Stimulated activated CD4-positive, alpha-beta T cell treated with anti-CD3 and anti-CD28 coated beads, Interleukin-2, amount 100 ng/mL, for 4 hours (primary cell): ENCODE measurements at places on chromosomes 3 and 15.

GRCh38 chr3:191628571-191628970 is 167.6 kb downstream of the PYDC2 start:
- DNase-seq: no peak

DNA sequence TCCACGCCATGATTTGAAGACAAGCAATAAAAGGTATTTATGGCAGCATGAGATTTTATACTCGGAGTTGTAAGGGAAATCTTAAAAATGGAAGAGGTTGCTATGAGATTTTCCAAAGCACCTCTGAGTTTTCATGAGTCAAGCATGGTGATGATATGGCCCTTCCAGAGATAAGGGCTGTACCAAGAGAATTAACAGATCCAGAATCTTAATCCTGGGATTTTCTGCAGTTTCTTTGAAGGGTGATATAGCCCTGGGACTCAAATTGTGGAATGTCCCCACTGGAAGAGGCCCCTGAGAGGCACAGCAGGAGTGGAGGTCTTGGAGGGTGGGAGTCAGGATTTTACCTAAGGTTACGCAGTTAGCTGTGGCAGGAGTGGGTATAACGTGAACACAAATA is 243.3 kb downstream of the ZNF621 start:
- no peak for DNase-seq

DNA sequence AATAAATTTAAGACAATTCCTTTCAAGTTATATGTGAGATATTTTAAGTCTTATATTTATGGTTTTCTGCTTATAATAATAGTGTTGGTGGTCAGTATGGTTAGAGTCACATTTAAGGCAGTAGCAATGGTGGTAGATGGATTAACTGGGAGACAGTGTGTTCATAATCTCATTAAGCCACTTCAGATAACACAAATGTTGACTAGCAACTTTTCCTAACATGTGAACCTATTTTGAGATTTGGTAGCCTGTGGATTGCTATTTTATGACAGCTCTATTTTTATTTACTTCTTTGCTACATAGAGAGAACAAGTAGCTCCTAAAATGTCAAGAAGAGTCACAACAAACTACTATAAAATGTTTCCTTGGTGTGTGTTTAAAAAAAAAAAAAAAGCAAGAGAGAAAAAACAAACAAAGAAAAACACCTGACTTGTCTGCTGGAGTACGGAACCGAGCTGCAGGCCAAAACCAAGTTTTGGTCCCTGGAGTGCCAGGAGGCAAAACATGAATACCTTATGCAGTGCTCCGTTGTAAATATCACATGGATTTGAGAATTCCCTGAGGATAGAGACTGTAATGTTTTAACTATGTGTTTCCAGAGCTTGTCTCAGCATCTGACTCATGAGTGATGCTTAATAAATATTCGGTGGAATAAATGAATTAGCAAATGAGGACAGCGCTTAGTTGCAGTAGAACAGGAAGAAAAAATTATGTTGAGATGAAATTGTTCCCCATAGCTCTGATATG is 457.1 kb upstream of the ROBO2 start:
- no peak for DNase-seq

- DNase-seq: no peak
Measured at GRCh38 chr3:15032650-15033049, 32.5 kb downstream of the MRPS25 start.

DNA sequence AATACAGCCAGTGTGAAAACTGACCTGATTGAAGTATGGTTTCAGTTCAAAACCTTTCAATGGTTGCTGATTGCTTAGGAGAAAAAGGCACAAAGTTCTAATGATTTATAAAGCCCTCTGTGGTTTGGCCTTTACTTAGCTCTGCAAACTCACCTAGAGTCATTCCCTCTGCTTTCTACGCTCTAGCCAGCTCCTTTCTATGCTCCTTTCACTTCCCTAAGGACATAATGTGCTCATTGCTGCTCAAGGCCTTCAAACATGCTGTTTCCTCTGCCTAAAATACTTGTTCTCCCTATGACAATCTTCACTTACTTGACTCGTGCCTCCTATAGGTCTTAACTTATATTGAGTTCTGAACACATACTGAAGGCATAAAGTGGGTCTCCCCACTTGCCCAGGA is 19.0 kb downstream of the RPL39L start:
- no peak for DNase-seq

- no peak for DNase-seq
Measured at GRCh38 chr3:63967675-63968611, 55.4 kb downstream of the PSMD6 start.

GRCh38 chr15:101578443-101578894 is 73.7 kb downstream of the TM2D3 start:
- DNase-seq: no peak

GRCh38 chr3:22399566-22399965 is 648.6 kb upstream of the ZNF385D start:
- DNase-seq: no peak

DNA sequence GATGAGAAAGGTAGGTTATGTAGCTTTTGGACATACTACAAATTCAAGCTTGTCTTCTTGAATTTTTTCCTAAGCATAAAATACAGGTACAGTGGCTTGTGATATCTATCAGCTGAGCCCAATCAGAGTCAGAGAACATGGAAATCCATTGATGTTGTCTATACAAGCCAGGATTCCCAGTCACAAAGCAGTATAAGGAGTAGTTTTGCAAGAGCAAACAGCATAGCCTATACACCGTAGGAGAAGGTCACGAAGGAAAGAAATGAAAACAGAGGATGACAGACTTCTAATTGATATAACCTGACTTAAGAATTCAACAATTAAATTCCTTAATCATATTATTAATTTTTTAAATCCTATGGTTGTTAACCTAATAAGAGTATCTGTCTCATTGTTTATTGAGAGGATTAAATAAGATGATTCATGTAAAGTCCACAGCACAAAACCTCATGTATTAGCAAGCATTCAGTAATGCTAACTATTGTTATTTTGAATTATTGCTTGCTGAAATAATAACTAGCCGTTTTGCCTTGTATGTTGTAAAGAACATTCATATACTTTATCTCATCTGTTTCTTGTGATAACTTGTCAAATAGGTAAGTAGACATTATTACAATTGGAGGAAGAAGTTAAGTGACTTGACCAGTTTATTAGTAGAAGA is 276.6 kb upstream of the ZPLD1 start:
- DNase-seq: no peak

GRCh38 chr3:49630784-49631183 is 43.4 kb upstream of the APEH start:
- DNase-seq: no peak

DNA sequence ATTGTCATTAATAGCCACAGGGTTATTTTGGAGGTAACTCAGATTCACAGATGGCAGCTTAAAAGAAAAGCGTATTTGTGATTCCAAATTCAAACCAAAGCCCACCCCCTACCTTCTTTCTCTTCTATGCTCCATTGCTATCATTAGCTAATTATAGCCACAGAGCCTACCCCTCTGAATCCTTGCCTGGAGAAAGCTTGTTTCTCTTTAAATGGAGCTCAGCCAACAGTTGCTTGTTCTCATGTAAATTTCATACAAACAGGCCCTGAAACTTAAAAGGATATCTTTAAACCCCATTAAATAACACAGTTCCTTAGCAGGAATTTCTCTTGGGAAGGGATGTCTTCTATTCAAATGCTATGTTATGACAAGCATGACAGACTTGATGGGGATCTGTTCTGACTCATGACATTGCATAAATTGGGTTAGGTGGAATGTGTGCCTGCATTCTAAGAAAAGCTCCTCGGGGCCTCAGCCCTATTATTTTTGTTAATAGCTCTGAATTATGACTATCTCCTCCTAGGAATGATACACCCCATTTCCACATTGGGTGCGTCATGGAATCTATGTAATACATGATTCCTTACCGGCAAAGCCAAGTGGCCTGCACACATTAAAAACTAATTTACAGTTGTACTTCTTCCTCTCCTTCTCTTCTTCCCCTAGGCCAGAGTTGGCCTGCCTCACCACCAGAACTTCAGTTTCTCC is 265.8 kb downstream of the TAFA4 start:
- no peak for DNase-seq

- no peak for DNase-seq
Measured at GRCh38 chr15:71242292-71242691, 127.0 kb downstream of the THSD4 start.

GRCh38 chr15:65310431-65311137 is 6.1 kb downstream of the RNU5B-1 start:
- no peak for DNase-seq

DNA sequence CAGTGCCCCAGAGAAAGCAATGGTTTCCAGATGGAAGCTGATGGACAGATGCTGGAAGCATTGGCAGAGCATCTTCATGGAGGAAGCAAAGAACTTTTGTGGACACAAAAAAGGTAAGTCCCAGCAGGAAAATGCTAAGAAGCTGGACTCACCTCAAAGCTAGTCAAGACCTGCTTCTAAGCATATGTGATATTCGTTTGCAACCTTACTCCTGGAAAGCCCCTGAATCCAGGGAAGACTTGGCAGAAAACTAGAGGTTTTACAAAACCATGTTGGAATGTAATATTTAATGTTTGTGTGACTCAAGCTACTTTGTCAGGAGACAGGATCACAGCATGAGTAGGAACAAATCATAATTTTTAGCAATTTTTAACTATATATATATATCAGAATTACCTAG is 288.2 kb downstream of the BCHE start:
- no peak for DNase-seq

DNA sequence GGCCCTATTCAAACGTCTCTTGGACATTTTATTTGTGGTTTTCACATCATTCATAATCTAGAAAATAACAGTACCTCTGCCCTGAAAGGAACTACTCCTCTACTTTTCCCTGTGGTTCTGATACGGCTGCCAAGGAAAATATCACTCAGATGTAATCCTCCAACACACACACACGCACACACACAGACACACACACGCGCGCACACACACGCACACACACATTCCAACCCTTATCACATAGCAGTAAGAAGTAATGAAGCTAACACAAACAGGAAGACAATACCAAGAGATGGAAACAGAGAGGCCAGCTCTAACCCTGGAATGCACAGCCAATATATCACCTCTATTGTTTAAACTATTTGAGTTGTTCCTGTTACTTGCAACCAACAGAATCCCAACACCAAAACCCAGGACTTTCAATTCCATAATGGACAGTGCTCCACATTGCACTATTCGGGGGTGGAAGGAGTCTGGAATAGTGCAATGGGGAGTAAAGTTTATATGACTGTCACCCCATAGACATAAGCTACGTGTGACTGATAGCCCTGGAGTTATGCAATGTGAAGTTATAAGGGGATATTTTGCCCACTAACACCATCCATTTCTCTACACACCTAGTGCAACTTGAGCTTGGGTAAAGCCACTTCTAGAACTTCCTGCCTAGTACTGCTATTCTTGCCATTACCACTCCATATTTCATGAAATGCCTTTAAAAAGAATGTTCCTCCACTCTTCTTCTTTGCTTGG is 71.3 kb upstream of the FNDC3B start:
- DNase-seq: no peak

DNA sequence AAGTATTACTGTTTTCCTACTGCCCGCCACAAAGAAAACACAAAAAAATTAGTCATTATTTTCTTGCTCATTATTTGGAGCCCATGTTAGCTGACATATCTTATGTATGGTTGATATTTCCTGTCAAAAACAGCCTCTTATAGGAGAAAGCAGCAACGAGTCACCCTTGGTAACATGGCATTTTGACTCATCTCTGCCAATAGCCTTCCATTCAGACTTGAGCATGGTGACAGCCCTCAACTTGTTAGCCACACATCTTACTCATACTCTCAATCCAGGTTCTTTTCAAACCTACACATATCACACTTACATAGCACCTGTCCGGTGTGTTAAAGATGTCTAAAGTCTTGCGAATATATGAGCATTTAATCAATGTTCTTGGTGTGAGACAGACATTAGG is 109.4 kb upstream of the SAMMSON start:
- DNase-seq: no peak

DNA sequence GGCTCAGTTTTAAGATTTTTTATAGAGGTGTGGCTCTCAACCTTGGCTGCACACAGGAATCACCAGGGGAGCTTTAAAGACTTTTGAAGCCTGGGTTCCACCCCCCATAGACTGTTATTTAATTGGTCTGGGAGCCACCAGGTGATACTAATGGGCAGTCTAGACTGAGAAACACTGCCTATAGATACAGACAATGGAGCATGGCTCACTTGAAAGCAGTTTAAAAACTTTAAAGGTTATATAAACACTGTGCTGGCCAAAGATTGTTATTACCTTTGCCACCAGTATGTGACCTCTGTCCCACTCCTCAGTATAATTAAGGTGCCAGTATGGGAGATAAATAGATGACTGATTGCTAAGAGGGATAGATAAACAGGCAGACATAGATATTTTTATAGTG is 3.8 kb downstream of the GOLIM4 start:
- DNase-seq: no peak

DNA sequence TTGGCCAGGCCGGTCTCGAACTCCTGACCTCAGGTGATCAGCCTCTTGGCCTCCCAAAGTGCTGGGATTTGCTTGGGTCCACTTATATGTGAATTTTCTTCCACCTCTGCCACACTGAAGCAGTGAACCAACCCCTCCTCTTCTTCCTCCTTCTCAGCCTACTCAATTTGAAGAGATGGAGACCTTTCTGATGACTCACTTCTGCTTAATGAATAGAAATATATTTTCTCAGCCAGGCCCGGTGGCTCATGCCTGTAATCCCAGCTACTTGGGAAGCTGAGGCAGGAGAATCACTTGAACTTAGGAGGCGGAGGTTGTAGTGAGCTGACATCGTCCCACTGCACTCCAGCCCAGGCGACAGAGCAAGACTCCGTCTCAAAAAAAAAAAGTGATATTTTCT is 46.8 kb upstream of the GATM start:
- no peak for DNase-seq

DNA sequence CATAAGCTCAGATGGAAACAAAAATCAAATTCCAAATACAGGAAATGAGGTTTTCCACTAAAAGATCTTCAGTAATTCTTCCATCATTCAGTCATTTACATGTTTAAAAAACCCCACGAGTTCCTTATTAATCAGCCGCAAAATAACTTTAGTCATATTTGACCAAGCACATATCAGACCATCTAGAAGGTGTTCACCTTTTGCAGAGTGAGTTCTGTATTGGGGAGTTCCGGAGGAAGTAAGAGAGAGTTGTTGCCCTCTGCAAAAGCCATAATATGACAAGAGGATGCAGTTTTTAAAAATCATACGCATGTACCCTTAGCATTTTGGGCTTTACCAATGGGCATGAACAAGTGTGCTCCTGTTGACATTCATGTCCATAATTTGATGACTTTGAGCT is 61.6 kb downstream of the CCR1 start:
- no peak for DNase-seq

DNA sequence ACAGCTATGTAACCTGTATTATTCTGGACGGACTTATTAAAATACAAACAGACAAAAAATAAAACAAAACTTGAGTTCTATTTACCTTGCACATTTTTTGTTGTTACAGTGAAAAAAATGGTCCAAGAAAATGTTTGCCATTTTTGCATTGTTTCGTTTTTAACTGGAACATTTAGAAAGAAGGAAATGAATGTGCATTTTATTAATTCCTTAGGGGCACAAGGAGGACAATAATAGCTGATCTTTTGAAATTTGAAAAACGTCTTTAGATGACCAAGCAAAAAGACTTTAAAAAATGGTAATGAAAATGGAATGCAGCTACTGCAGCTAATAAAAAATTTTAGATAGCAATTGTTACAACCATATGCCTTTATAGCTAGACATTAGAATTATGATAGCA is 17.1 kb downstream of the LMOD3 start:
- no peak for DNase-seq

- peak; percentile 78 for DNase-seq
Measured at GRCh38 chr3:129249284-129250065, at the start of gene COPG1. Gene COPG1, plus strand, starts transcription at chr3:129249606. Its CDS starts 104 bp downstream, at chr3:129249710.

- DNase-seq: no peak
Measured at GRCh38 chr3:196634829-196635228, 4.7 kb upstream of the NRROS start.
